ENCODE measurements at places on chromosomes 6 and 20.

DNA sequence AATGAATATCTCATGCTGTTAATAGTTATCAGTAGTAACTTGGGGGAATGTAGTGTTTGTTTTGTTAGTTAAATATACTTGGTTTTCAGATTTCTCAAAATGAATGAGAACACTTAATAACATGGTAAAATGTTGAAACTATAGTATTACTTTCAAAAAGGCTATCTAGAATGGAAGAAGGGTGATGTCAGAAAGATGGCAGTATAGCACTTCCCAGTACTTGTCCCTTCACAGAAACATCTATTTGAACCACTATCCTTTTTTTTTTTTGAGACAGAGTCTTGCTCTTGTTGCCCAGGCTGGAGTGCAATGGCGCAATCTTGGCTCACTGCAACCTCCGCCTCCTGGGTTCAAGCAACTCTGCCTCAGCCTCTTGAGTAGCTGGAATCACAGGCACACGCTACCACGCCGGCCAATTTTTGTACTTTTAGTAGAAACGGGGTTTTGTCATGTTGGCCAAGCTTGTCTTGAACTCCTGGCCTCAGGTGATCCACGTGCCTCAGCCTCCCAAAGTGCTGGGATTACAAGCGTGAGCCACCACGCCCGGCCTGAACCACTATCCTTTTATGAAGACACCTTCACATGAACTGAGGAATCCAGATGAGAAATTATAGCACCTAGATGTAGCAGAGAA, 4.7 kb upstream of the ECHDC1 start:
- DNase-seq: no peak

DNA sequence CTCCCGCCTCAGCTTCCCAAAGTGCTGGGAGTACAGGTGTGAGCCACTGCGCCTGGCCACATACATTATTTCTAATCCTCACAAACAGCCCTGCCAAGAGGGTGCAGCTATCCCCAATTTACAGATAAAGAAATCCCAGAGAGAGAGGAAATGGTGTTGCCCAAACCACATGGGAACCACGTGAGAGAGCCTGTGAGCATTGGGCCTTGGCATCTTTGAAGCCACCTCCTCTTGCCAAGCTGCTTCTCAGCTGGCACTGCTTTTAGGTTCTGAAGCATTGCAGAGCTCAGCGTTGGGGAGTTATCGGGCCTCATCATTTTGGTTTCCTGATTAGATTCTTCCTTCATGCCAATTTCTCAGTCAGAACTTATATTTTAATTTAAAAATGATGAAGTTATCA, 80.3 kb downstream of the CTNNBL1 start:
- no peak for DNase-seq

DNA sequence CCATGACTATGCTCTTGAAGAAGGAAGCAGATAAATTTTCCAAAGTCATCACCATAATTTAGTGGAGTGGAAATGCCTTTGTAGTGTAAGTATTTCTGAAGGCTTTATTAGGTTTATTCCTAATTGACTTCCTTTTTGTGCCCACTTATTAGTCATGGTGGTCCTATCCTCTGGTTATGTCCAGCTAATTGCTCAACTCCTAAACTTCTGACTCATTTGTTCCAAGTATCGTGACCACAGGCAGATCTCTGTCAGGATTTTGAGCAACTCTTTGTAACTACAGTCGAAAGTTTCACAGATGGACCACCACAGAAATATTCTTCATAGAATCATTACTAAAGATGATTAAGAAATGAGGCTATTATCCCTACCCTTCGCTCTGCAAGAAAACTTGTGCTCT, 315.6 kb upstream of the PTCHD4 start:
- no peak for DNase-seq

- DNase-seq: peak; percentile 98
Observed at GRCh38 chr6:136403110-136403980, 113.7 kb upstream of the BCLAF1 start.

GRCh38 chr20:58145506-58146080, 82.9 kb downstream of the ANKRD60 start:
- DNase-seq: no peak

DNA sequence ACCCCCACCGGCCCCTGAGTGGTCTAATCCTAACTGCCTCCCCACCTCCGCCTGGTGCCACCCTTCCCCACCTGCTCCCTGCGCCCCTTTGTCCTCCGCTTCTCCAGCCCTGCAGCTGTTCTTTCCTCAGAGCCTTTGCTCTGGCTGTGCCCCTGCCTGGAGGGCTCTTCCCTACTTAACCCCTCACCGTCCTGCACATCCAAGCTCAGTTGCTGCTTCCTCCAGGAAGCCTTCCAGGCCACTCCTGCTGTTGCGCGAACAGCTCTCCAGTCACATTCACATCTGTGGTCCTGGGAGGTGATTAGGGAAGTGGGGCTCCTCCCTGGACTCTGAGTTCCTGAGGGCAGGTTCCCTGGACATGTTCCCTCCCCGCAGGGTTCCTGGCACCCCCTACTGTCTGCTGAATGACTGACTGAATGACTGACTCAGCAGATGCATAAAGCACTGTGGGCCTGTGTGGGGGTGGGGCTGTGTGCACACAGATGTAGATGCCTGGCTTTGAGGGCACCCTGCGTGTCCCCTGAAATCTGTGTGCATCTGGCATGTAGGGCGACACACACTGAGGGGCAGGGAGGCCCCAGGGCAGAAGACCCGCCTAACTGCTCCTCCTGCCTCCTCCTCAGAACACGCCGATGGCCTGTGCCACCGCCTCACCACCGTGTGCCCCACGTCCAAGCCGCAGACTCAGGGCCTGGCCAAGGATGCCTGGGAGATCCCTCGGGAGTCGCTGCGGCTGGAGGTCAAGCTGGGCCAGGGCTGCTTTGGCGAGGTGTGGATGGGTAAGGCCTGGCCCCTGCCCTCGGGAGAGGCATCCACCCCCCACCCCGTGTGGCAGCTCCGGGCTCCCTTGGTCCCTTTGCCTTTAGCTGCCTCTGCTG, 51.4 kb downstream of the SRC start:
- DNase-seq: no peak

DNA sequence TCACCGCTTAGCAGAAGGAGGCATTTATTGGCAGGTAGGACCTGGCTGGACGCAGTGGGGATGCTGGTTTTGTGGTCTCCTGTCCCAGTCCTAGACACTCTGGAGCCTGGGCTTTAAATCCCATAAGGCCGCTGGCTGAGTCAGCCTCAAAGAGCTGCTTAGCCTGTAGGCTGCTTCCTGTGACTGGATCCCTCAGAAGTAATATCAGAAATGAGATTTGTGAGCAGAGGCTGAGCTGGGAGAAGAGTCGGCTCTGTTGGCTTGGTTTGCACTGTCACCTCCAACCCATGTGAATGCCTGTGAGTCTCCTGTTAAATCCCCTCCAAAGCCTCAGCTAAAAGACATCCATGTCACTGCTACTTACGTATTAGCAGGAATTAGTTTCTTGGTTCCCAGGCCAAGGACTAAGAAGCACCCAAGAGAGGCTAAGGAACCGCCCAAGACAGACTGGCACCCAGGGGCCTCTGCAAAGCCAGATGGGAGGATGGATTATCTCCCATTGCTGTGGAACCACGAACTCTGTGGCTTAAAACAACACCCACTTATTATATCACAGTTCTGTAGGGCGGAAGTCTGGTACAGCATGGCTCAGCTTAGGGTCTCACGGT, 289.4 kb downstream of the CDC5L start:
- no peak for DNase-seq

DNA sequence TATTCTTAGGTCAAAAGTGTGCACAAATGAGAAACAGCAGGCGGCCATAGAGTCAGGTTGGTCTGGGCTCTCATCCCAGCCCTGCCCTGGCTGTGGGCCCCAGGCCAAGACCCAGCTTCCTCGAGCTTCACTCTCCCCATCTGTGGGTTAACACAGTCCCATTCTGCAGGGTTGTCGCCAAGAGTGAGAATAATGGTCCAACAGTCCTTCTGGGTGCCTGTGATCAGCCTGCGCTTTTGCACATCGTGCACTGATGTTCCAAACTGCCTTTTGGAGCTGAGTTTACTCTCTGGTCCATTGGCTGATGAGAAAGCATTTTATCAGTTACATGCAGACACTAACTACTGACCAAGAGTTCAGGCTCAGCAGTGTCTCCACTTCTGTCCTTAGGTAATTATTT, 82.6 kb downstream of the INSM1 start:
- no peak for DNase-seq

GRCh38 chr20:57897156-57897874, 187.5 kb upstream of the PMEPA1 start:
- DNase-seq: no peak

- no peak for DNase-seq
Observed at GRCh38 chr6:112258642-112259336, 4.4 kb upstream of the LAMA4 start.

DNA sequence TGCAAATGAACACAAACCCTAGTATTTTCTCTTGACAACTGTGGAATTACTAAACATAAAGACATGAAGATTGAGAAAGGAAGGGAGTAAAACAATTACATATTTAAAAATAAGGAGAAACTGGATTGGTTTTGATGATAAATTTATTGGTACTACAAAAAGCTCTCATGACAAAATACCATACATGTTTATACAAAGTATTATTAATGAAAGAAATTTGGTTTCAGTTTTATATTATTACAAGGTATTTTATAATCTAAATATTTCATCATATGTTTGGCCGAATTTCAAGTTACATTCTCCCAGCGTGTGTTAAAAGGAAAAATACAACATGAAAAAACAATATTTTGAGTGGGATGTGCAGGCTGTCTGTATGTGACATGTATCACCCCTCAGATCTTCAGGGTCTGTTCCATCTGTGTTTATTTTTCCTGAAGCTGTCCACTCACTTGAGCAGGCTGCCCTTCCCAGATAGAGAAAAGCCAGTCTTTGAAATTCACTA, 568.4 kb downstream of the NKAIN2 start:
- DNase-seq: no peak

GRCh38 chr6:104940893-104941728, 15.8 kb upstream of the LIN28B start:
- DNase-seq: no peak

- DNase-seq: no peak
Observed at GRCh38 chr6:6007366-6008088, 802 bp upstream of the NRN1 start.

- DNase-seq: no peak
Observed at GRCh38 chr6:29982097-29982496, 39.8 kb downstream of the HLA-A start.

GRCh38 chr6:139981768-139982181, 607.3 kb upstream of the CITED2 start:
- DNase-seq: peak; percentile 48

DNA sequence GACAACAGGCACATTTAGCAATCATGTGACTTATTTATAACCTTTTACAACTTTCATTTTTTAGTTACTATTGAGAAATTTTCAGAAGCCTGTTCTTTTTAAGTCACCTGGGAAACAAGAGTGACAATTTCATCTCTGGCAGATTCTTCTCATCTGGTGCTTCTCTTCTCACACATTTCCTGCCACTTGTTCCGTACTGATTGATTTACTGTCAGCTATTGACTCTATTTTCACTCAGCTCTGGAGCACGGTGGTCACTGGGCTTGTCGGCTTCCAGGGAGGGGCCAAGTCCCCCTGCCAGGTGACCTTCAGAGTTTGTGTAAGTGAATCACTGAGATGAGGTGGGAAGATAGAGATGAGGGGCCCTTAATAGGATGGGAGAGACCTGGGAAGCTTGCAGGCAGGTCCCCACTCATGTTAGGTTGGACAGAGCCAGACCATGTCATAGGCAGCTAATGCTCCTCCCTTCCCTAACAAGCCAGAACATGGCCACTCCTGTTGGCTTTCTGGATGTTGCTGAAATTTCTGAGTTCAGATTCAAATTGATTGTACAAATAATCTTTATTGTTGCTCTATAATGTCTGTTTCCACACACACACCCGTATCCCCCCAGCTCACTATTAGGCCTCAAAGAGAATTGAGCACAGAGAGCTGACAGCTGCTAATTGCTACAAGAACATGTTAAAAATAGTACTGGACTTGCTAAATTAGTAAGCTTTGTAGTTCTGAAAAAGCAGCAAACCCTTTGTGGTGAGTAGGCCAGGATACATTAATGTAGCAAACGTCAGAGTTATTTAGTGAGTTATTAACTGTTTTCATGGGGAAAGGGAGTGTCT, 13.3 kb downstream of the DUSP22 start:
- peak; percentile 25 for DNase-seq

DNA sequence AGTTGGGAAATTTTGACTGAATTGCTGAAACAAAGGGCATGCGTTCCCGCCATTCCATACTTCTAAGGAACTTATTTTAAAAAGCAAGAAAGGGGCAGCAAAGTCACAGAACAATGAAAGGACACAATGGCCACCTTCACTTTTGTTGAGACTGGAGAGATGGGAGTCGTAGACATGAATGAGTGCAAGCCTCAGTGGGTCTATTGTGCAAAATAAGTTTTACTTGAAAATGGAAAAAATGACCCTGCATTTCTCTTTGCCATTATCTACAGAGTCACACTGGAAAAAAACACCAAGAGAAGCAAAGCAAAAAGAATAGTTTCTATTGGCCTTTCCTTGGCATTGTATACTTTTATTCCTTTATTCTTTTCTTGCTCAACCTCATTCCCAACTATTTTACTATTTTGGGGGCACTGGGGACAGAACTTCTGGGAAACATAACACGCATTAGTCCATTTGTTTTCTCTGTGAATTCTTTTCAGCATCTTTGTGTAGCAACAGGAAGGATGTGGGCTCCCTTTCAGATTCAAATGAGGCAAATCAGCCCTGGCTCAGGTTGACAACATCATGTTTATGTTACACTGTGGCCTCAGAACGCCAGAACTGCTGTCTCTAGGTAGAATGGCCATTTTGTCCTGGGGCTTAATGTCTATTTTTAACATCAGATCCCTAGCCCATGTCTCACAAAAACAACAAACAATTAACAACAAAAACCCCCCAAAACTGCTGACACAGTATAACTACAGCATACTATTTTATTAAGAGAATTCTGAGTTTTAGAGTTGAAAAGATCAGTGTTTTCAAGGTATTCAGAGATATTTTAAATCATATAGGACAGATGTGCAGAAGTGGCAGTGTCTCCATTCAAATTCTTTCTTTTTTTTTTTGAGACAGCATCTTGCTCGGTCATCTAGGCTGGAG, 122.2 kb downstream of the FYN start:
- no peak for DNase-seq

- DNase-seq: no peak
Observed at GRCh38 chr6:11668455-11668854, 110.1 kb downstream of the ADTRP start.

- no peak for DNase-seq
Observed at GRCh38 chr6:158073776-158074175, 92.1 kb downstream of the SYNJ2 start.

DNA sequence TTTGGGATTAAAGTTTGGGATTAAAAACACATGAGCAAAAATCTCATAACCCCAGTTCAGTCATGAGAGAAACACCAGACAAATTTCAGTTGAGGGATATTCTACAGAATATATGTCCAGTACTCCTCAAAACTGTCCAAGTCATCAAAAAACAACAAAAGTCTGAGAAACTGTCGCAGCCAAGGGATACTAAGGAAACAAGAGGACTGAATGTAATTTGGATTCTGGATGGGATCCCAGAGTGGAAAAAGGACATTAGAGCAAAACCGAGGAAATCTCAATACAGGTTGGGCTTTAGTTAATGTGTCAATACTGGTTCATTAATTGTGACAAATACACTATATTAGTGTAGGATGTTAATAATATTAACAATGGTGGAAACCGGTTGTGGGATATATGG, 219.3 kb downstream of the BCKDHB start:
- no peak for DNase-seq
